ENCODE measurements at places on chromosomes 3 and 15. TPM values are rescaled to one million over a fixed set of nuclear protein-coding genes. Genes with fewer than 3 reads are reported as not detected.
A peak's percentile ranks its signal among the peaks of the same experiment; 100 is the strongest.

RASGRP1 gene
- 0.46 TPM for total RNA-seq

DNASE1L3 gene
- 2.1 TPM for total RNA-seq

- DNase-seq, result no peak
These were observed 233.5 kb upstream of the ST8SIA2 start for GRCh38 chr15:92159906-92160841.

DNA sequence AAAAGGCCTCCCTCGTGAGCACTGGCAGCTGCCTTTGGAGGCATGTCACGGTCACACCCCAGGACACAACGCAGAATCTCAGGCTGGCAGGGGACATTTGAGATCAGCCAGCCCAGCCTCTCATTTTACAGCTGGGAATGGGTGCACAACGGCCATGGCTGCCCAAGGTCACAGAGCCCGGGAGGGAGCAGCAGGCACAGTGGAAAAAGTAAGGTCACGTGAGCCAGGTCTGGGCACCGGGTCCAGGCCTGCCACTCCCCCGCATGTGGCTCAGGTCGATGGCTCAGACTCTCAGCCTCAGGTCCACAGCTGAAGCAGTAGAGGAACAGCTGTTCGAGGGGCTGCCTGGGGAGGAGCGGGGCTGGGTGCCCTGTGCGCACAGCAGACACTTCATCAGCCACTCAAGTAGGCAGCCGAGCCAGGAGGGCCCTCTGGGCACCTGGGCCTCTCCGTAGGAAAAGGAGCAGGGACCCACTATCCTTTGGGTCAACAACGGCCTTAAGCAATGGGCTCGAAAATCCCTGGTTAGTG is 260.6 kb downstream of the GOLGA6L6 start:
- DNase-seq, result no peak

DNA sequence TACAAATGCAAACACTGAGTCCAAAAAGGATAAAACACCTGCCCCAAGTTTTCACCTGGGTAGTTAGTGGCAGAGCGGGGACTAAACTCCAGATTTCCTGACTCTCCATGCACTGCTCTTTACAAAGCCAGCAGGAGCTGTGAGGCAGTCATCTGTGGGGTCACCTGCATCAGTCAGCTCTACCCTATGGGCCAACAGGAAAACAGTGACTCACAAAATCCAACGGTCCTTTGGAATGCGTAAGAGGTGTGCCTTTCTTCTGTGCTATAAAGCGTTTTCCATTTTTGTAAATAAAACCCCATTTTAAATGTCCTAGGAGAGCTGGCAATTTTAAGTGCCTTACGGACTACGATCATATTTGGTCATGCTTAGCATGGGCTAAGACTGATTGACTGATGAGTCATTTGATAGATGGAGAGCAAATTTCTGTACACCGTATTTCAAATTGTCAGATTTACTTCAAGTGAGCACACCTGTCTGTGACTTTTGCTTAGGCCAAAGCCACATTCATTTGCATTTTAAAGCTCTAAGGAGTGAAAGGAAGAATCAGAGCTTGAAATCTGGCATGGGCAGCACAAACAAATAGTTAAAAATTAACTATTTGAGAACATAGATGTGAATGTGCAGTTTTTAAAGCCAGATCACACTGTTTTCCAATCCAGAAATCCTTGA is 4.4 kb upstream of the COL8A1 start:
- DNase-seq, result no peak

- DNase-seq, result peak; percentile 90
These were observed at the start of gene SERPINI1 for GRCh38 chr3:167735233-167736138. Gene SERPINI1, plus strand, starts transcription at chr3:167735721. Its CDS starts 53,408 bp downstream, at chr3:167789129.
